ENCODE measurements at places on chromosomes 11 and 22.

- no peak for DNase-seq
Observed at GRCh38 chr11:7969756-7970646, 4.8 kb upstream of the NLRP10 start.

GRCh38 chr11:119505861-119506260 lies 82.9 kb upstream of the THY1 start:
- no peak for DNase-seq

DNA sequence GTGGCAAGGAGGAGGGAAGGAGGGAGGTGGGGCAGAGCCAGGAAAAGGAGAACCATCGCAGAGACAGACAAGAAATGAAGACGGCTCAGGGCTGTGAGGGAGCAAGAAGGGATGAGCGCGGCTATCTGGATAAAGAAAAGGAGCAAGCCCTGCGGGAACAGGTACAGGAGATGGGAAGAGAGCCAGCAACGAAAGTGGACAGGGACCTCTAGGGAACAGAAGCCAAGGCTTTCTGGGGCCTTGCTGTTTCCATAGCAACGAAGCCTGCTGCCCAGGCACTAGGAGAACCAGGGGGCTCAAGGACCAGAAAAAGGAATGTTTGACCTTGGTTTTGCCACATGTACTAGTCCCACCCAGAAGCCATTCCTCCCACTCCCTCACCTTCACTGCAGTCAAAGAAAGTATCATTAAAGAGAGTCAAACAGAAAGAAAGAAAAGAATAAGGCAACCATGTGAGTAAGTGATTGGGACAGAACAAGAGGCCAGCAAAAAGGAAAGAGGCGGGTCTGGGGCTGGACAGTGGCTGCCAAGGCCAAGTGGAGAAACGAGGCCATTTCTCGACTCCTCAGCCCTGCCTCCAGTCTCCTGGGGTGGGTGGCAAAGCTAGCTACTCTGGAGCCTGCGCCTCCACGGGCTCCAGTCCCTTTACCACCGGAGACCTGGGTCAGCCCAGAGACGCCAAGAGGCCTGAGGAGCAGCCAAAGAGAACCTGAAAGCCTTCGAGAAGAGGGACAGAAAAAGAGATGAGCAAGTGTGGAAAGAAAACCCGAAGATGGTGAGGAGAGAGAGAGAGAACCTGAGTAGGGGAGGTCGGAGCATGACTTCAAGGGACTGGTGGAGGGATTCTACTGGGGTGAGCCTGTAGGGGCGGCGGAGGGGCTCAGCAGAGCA lies 35.1 kb downstream of the NRXN2 start:
- DNase-seq = no peak

DNA sequence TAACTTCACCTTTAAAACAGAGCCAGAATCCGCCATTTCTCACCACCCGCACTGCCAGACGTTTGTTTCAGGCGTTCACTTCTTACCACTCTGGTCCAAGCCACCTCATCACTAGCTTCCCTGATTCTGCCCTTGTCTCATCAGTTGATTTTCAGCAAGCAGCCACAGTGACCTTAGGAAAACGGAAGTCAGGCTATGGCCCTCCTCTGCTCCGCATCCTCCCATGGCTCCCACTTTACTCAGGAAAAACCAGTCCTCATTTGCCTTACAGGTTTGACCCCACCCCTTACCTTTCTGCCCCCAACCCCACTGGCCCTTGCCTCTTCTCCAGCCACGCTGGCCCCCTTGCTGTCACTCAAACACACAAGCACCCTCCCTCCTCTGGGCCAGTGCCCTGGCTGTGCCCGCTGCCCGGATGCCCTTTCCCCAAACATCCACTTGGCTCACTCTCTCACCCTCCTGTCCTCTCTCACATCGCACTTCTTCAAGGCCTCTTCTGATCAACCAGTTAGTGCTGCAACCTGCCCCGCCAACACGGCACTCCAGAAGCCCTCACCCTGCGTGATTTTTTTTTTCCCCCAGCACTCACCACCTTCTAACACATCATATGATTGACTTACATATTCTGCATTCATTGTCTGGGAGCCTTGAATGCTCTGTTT lies 18.9 kb downstream of the TPST2 start:
- DNase-seq = no peak

GRCh38 chr22:33036881-33037280 lies 21.3 kb downstream of the SYN3 start:
- no peak for DNase-seq

DNA sequence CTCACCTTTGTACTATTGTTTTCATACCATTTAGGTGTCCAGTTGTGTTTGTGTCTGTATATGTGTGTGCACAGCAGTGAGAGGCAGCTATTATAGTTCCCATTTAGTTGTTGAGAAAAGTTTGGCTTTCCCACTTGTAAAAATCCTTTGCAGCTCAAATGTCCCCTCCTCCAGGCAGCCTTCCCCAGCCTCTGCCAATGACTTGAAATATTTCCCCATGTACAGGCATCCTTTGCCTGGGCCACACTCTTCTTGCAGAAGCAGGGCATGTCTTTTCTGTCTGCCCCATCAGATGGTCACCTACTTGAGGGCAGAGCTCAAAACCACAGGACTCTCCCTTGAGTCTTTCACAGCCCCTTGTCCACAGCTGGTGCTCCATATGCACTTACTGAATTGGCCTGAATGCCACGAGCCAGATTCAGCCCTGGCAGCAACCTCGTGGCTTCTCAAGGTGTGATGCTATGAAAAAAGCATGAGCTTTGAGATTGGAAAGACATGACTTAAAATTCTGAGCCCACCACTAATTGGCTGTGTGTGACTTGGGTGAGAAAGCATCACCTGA lies 39.3 kb downstream of the MYEOV start:
- no peak for DNase-seq

DNA sequence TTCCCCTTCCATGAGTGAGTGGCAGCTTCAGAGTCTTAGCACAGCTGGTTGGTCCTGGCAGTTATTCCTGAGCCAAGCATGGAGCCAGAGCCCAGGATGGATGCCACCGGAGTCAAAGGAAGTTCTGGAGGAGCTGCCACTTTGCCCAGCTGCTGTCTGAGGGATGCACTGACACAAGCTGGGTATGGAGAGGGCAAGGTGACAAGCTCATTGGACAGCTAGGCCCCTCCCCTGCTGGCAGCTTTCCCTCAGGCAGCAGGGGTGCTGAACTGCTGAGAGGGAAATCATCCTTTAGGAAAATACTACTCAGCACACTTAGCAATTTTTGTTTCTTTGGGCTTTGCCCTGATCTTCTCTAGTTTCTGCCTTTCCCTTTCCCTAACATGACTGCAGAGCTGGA lies 99.3 kb upstream of the SESN3 start:
- no peak for DNase-seq

DNA sequence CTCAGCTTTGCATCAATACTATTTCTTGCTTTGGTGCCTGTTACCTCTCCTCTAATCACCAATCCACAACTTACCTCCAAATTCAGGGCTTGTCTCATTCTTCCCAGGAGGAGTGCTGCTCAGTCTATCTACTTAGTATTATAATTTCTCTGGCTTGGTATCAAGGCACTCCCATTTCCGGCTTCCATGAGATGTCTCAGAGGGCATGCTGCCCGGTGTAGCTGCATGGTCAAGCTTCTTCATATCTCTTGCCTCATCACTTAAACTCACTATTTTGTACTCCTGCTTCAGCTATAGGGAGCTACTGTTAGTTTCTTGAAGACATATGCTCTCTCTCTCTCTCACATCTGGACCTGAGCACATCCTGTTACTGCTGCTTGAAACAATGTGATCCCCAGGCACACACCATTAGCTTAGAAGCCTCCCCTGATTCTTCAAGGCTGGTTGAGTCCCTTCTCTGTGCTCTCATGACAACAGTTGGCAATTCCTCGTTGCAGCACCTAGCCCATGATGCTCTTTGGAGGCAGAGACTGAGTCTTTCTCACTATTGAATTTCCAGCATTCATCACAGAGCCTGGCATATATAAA lies 182.8 kb upstream of the SYN3 start:
- DNase-seq = no peak

DNA sequence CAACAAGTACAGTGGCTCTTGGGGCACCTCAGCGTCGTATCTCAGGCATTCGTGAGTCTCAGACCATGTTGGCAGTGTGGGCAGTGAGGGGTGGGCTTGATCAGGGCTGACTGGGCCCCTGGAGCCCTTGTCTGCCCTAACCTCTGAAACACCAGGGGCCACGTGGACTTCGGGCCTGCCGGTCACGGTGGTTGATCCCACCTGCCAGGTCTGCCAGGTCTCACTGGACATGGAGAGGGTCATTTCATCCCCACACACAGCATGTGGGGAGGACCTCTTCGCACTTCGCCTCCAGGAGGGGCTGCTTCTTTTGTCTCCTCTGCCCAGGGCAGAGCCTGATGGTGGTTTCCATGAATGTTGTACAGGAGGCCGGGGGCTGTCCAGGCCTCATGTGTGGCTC lies 77.1 kb downstream of the MPPED1 start:
- DNase-seq = no peak

GRCh38 chr22:28896611-28897010 lies 13.2 kb downstream of the ZNRF3 start:
- DNase-seq = no peak

Data from HS-5 (cell line).